Tibial artery (tissue), 4 donors: ENCODE measurements at places on chromosomes 3 and 15.

DNA sequence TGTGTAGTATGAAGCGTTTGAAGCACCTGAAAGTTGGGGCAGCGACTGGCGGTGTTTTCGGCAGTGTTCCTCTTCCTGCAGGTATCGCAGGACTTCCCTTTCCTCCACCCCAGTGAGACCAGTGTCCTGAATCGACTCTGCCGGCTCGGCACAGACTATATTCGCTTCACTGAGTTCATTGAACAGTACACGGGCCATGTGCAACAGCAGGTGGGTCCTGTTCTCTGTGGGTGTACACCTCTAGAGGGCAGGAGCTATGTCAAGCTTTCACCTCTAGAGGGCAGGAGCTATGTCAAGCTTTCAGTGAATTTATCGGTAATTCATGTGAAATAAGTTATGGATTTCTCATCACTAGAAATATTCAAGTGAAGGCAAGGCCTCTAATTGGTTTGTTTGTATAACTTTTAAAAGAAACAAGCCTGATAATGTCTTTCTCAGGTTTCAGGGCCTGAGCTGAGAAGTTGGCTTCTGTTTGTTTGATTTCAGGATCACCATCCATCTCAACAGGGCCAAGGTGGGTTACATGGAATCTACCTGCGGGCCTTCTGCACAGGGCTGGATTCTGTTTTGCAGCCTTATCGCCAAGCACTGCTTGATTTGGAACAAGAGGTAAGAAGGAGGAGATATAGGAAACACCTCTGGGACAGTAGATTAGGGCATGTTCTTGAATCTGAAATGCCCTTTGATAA is 5.3 kb downstream of the TUBGCP4 start:
- no peak overlapping the region for H3K4me3 ChIP-seq
- H3K27ac ChIP-seq: no peak overlapping the region
- no peaks in the 10 kb centered on the region for H3K27me3 ChIP-seq
- H3K36me3 ChIP-seq: peaks cover 20% of the 10 kb centered on the region
- H3K4me1 ChIP-seq: peaks cover 8% of the 10 kb centered on the region

DNA sequence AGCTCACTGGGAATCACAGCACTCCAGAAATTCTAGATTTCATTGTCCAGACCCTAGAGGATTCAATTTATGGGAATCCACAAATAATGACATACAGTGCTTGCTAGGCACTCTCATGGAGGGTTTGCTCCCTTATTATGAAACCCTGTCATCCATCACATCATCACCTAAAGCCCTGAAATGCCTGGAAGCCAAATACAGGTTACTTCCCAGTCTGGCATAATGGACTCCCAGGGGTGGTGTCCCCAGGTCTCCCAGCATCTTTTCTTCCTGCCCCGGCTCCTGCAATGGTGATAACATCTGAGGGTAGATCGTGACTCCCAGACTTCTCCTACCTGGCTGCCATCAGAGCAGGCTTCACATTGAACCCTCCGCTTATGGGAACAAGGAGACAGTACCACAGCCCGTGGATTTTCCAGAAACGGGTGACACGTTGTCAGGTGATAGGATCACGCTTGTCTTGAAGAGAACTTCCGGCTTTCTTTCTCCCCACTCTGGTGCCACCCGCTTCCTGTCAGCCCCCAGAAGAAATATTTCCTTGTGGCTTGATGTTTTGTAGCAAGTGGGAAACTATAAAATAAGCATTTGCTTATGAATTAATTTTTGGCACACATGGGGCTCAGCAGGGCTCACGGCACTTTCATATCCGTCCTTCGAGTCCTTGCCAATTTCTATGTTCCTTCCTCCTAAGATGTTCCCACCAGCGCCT is 238.7 kb upstream of the BHLHE40 start:
- no peaks in the 10 kb centered on the region for H3K27me3 ChIP-seq
- DNase-seq: no peak
- H3K4me1 ChIP-seq: peaks cover 5% of the 10 kb centered on the region
- peak overlapping the region; percentile 86 for H3K27ac ChIP-seq

DNA sequence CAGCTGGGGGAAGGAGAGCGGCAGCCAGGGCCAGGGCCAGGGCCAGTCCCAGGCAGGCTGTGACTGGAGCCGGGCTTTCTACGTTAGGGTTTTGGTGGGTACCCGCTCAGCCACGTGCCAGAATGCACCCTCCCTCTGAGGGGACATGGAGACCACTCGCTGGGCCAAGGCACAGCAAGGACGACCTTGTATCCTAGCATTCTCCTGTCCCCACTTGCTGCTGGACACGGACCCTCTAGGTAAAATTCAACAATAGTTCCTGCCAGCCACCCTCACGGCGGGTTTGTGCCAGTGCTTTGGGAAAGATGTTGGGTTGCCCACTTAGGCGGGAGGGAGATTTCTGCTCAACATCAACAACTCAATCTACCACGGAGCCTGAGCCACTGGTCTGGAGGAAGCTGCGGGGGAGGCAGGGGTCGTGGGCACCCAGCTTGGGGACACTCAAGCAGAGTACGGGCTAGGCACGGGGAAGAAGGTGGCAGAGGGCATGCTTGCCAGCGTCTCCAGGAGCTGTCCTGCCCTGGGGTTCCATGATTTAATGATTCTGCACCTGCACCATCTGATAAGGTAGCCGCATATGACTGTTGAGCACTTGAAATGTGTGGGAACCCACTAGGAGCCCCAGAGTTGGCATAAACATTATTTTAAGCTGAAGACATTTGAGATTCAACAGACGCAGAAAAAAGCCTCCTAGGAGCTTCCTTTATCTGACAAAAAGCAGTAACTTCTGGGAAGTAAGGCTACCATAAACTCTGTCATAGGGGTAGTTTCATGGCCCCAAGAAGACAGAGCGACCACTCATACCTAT is 22.5 kb upstream of the C15orf39 start:
- peak overlapping the region; percentile 86 for H3K27ac ChIP-seq
- peak overlapping the region; percentile 43 for H3K4me3 ChIP-seq
- H3K4me1 ChIP-seq: peaks cover 13% of the 10 kb centered on the region
- no peaks in the 10 kb centered on the region for H3K27me3 ChIP-seq

GRCh38 chr3:29789686-29790085 is 508.8 kb downstream of the RBMS3 start:
- H3K27ac ChIP-seq: no peak overlapping the region
- H3K36me3 ChIP-seq: no peaks in the 10 kb centered on the region
- DNase-seq: no peak
- no peak overlapping the region for H3K4me3 ChIP-seq

- peak; percentile 19 for DNase-seq
- H3K27me3 ChIP-seq: no peaks in the 10 kb centered on the region
- no peaks in the 10 kb centered on the region for H3K36me3 ChIP-seq
- H3K4me1 ChIP-seq: no peaks in the 10 kb centered on the region
- no peak overlapping the region for H3K27ac ChIP-seq
Measured at GRCh38 chr3:127165694-127166485, 27.0 kb upstream of the PRR23E start.

GRCh38 chr15:48650931-48651330 is 5.4 kb upstream of the FBN1 start:
- no peak for DNase-seq
- H3K27ac ChIP-seq: no peak overlapping the region
- H3K27me3 ChIP-seq: no peaks in the 10 kb centered on the region
- H3K36me3 ChIP-seq: no peaks in the 10 kb centered on the region

DNA sequence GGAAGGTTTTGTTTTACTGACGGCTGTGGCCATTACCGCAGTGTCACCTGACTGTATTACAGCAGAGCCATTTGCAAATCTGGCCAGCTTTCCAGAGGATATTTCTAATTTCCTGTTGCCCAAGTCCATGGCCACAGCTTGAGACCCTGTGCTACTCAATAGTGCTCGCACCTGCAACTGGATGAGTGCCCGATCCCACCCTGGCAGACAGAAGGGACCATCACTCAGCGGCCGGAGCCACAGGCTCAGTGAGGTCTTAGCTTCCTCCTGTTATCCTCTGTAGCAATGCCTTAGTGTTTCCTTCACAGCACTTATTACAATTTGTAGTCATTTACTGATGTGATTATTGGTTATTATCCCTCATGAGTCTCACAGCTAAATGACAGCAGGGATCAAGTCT is 184.8 kb downstream of the LRRN1 start:
- DNase-seq: no peak
- H3K27ac ChIP-seq: no peak overlapping the region
- no peaks in the 10 kb centered on the region for H3K27me3 ChIP-seq
- H3K4me1 ChIP-seq: peaks cover 3% of the 10 kb centered on the region

- H3K36me3 ChIP-seq: no peaks in the 10 kb centered on the region
- DNase-seq: no peak
- peaks cover 30% of the 10 kb centered on the region for H3K4me1 ChIP-seq
- H3K27ac ChIP-seq: no peak overlapping the region
Measured at GRCh38 chr15:36497901-36498300, 81.5 kb upstream of the CDIN1 start.

- no peaks in the 10 kb centered on the region for H3K36me3 ChIP-seq
- no peak overlapping the region for H3K4me3 ChIP-seq
- no peaks in the 10 kb centered on the region for H3K27me3 ChIP-seq
- DNase-seq: no peak
- H3K27ac ChIP-seq: no peak overlapping the region
Measured at GRCh38 chr3:22361521-22361920, 610.5 kb upstream of the ZNF385D start.

DNA sequence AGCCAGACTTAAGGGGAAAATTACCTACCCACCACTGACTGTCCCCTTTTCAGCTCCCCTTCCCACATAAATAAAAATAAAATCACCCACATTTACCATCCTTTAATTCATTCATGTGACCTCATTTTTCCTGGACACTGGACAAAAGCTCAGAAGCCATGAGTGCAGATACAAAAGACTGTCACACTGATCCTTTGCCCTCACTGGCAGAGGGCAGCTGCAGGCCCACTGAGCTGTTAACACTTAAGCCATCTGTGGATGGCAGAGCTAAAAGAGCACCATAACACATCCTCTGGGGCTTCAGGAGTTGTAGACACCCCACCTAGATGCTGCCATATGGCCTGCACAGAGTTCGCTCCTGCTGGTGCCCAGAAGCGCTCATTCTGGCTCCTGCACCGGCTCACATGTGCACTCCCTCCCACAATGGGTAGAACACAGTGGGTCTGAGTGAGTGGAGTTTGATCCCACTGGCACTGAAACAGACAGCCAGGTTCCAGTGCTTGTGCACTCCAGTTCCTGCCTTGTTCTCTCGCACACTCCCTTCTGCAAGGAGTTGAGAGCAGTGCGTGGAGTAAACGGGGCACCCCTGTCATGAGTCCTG is 38.8 kb downstream of the EDC3 start:
- peaks cover 8% of the 10 kb centered on the region for H3K36me3 ChIP-seq
- H3K4me3 ChIP-seq: no peak overlapping the region
- no peak for DNase-seq
- H3K4me1 ChIP-seq: peaks cover 17% of the 10 kb centered on the region

DNA sequence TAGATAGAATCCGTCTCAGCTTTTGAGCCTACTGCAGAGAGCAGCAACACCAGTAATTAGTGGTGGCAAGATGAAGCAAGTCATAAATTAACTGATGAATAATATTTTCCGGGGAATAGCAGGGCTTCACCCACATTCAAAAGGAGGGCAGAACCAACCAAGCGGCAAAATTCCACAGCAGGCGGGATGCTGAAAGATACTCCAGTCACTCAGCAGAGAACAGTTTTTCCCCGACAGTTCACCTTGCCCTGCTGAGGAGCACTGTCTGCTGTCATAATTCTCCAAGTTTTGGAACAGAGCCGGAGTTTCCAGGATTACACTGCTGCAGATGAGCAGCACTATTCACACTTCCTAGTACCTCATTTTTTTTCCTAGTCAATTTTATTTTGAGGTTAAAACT is 274.7 kb downstream of the CD47 start:
- no peak overlapping the region for H3K27ac ChIP-seq
- no peaks in the 10 kb centered on the region for H3K27me3 ChIP-seq
- no peak for DNase-seq

DNA sequence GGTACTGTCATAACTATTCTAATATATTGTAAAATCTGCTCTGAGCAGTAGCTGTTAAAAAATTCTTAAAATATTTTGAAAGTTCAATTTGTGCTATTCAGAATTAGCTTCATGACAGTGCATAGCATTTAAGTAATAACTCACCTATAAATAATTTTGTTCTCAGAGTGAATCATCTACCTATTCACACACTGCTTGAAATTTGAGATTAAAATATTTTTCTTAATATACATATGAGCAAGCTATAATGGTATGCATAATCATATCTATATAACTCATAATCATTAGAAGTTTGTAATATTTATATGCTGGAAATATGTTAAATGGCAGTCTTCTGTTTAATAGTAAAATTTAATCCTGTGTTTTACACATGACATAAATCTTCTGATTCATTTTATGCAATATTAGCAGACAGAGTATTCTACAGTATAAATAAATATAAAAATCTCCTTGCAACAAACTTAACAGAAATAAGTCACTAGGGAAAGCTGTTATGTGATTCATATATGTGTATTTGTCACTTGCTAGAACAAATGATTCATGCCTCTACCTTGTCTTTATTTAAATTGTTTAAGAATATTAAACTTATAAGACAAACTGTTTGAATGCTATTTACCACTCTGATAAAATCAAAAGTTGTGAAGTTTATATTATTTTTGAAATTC is 710.8 kb downstream of the PLOD2 start:
- no peak overlapping the region for H3K4me3 ChIP-seq
- H3K36me3 ChIP-seq: no peaks in the 10 kb centered on the region
- H3K4me1 ChIP-seq: no peaks in the 10 kb centered on the region
- H3K27ac ChIP-seq: no peak overlapping the region
- H3K27me3 ChIP-seq: no peaks in the 10 kb centered on the region

DNA sequence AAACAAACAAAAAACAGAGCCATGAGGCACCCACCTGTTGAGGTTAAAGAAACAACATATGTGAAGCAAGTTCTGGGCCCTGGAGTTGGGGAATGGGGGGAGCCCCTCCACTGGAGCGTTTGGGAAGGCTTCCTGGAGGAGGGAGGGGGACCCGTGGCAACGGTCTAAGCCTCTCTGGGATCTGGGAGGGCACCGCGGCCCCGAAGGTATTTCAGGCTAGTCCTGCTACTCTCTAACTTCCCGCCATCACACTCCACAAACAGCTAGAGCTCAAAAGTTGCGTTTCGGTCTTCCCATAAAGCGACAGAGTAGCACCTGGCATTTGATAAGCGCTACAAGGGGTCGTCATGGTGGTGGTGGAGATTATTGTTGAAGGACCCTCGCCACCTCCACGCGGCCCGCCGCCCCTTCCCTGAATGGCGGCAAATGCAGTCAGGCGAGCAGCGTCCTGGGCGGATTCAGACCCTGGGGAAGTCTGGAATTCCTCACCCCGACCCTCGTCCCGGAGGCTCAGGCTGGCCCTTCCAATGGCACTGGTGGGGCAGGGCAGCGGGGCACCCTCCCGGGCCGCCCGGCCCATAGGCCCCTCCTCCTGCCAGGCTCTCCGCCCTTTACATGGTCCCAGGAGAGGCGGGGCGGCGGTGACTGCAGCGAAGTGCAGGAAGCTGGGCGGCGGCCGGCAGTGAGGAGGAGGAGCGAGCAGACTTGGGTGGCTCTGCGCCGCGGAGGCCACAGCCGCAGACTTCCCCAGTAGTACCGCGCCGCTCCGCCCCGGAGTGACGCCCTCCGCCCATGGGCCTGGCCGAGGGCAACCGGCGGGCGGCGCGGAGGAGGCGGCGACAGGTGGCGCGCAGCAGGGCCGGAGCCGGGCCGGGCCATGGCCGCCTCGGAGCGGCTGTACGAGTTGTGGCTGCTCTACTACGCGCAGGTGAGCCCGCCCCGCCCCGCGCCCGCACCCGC is at the start of gene NBEAL2:
Gene NBEAL2, plus strand, starts transcription at position 682 of the 960 bp plus-strand sequence. Its CDS starts 196 bp downstream, at position 878.
- H3K27ac ChIP-seq: peak within 1 kb of the TSS; percentile 83
- DNase-seq: peak; percentile 98
- peaks cover 29% of the 10 kb centered on the region for H3K4me1 ChIP-seq
- H3K4me3 ChIP-seq: peak within 1 kb of the TSS; percentile 66
- no peaks in the 10 kb centered on the region for H3K36me3 ChIP-seq

GRCh38 chr3:10398341-10398740 is 77.4 kb upstream of the SEC13 start:
- no peaks in the 10 kb centered on the region for H3K36me3 ChIP-seq
- H3K27ac ChIP-seq: no peak overlapping the region
- H3K4me1 ChIP-seq: no peaks in the 10 kb centered on the region
- H3K27me3 ChIP-seq: no peaks in the 10 kb centered on the region
- no peak overlapping the region for H3K4me3 ChIP-seq
- DNase-seq: no peak
